MCF 10A (cell line): ENCODE measurements at places on chromosomes 13 and 19. TPM values are rescaled to one million over a fixed set of nuclear protein-coding genes. Genes with fewer than 3 reads are reported as not detected.
A peak's percentile ranks its signal among the peaks of the same experiment; 100 is the strongest.

- no peak for DNase-seq
Measured at GRCh38 chr19:37907735-37908455, 887 bp downstream of the SIPA1L3 start.

- no peak for DNase-seq
Measured at GRCh38 chr13:59587971-59588716, 575.6 kb downstream of the DIAPH3 start.

GRCh38 chr13:32086791-32087441 is 55.3 kb downstream of the FRY start:
- DNase-seq = no peak

GRCh38 chr13:110479648-110480047 is 81.9 kb downstream of the RAB20 start:
- DNase-seq = no peak

DNA sequence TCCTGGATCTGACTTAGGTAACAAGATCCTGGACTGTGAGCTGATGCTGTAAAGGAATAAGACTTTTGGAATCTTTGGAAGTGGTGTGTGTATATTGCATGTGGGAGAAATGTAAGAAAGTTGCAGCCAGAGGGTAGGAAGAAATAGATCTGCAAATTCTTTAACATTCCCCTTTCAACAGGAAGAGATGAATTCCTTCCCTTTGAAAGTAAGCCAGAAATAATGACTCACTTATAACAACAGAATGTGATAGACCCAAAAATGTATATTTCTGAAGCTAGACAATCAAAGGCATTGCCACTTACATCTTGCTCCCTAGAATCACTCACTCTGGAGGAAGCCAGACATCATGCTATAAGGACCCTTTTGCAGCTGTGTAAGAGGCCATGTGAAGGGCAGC is 9.8 kb upstream of the SIAH3 start:
- peak; percentile 30 for DNase-seq

DNA sequence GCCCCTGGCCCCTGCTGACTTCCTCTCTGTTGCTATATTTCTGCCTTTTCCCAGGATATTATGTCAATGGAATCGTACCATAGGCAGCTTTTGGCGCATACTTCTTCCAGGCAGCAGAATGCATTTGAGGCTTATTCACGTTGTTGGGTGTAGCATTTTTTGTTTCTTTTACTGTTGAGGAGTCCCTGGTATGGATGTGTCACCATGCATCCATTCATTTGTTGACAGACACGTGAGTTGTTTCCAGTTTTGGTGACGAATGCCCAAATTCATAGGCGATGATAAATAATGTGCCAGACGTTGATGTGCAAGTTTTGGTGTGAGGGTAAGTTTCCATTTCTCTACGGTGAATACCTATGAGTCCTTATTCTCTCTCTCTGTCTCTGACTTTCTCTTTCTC is 5.0 kb downstream of the NFILZ start:
- peak; percentile 14 for DNase-seq

GRCh38 chr13:88360761-88361160 is 689.6 kb downstream of the SLITRK5 start:
- DNase-seq = no peak

DNA sequence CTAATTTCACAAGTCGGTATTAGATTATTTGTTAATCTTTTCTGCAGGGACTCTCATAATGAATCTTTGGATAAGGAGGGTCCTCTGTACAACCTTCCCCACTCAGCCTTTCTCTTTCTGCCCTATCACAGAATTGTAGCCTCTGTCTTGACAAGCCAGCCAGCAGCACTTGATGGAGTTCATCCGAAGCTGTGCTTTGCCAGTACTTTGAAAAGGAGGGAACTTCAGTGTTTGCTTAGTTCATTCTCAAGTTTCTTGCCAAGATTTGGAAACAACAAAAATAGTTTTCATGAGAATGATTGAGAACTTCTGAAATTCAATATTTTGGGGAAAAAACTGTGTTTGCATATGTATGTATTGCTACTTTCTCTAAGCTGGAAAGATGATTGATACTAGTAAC is 69.3 kb upstream of the HMGB1 start:
- no peak for DNase-seq

GRCh38 chr19:43735957-43736356 is 18.8 kb downstream of the SMG9 start:
- DNase-seq = no peak

GRCh38 chr13:102726430-102726829 is 31.6 kb upstream of the METTL21C start:
- peak; percentile 44 for DNase-seq

DNA sequence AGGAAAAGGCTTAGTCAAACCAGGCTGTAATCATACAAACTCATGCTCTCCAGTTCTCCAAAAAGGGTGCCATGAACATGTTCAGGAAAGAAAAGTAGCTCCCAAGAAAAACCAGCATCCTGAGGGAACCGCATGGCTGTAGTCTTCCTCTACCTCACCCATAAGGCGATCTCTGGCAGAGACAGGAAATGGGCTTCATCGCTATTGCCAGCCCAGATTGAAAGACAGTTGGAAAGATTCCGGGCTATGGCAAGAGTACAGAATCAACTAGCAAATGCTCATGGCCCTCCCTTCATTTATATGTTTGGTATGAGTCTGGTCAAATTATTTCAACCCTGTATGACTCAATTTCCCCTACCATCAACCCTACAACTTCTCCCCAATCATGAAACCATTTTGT is 140.1 kb downstream of the LHFPL6 start:
- no peak for DNase-seq

- peak; percentile 56 for DNase-seq
Measured at GRCh38 chr19:2477732-2478191, 1.8 kb downstream of the GADD45B start.

DNA sequence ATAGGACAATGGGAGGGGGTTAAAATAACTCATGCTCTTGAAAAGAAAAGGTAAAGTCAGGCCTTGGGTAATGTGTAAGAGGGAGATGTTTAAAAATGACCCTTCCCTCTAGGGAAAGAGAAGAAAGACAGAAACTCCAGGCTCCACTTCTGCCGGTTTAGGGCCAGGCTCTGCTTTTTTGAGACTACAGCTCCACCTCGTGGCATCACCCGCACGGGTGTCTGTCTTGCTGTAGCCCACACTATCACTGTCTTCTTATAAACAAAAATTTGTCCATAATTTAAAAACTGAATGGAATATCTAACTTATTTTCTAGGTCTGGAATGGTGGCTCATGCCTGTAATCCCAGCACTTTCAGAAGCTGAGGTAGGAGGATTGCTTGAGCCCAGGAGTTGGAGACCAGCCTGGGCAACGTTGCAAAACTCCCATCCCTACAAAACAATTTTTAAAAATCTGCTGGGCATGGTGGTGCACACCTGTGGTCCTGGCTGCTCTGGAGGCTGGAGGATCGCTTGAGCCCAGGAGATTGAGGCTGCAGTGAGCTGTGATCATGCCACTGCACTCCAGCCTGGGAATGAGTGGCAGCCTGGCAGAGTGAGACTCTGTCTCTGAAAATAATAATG is 65.1 kb upstream of the GTF3A start:
- DNase-seq = peak; percentile 54

DNA sequence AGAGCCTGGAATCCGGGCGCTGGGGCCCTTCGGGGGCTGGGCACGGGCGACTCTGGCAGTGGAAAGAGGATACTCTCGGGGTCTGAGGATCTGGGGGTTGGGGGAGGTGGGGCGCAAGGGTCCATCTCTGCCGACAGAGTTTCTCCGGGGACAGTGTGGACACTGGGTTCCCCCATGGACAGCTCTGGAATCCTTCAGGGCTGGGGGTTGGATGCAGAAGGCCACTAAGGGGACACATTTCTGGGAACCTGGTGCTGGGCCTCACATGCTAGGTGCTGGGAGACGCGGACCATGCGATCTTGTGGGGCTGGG is 2.3 kb downstream of the TGFBR3L start:
- no peak for DNase-seq

- DNase-seq = peak; percentile 97
Measured at GRCh38 chr19:39411832-39412099, 703 bp upstream of the PLEKHG2 start.

GRCh38 chr13:100588331-100589177 is at the start of gene GGACT:
Gene GGACT (minus strand): TSS chr13:100588789. CDS start chr13:100532591, 56,198 bp downstream.
- peak; percentile 29 for DNase-seq

- DNase-seq = no peak
Measured at GRCh38 chr19:35608251-35608650, 4.3 kb upstream of the HAUS5 start.

Gene CNFN
- 0.89 and 1.6 TPM in 2 replicates for total RNA-seq

Gene PLPPR3
- not detected in 2 replicates for total RNA-seq

Gene DCLK1
- 0.44 and 1.4 TPM in 2 replicates for total RNA-seq

Gene ZIC2
- 7.0 and 8.2 TPM in 2 replicates for total RNA-seq

Gene FUT3
- total RNA-seq = 0.22 and 0.51 TPM in 2 replicates
